ENCODE measurements at places on chromosomes 12 and 14. TPM values are rescaled to one million over a fixed set of nuclear protein-coding genes. Genes with fewer than 3 reads are reported as not detected.

DNA sequence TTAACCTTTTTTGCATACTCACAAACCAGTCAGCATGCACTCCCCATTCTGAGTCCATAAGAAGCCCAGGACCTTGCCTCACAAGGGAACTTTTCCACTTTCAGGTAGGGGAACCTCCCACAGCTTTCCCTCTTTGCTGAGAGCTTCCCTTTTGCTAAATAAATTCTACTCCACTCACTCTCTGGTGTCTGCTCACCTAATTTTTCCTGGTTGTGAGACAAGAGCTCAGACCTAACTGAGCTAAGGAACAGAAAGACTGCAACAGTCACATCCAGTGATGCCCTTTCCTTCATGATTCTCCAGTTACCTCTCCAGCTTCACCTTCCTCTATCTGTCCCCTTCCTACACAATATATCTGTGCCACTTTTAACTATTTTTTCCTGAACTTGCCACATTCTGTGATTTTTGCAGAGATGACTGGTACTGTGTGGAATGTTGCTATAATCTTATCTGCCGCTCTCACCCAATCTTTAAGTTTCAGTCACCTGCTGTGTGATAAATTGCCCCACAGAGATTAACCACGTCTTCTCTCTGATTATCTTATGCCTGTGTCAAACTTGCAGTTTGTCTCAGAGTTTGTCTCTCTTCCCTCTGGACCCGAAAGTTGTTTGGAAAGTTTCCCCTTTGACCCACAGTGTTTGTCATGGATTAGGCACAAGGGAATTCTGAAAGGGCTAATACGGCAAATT lies 737.1 kb upstream of the FLRT2 start:
- no peak for DNase-seq

DNA sequence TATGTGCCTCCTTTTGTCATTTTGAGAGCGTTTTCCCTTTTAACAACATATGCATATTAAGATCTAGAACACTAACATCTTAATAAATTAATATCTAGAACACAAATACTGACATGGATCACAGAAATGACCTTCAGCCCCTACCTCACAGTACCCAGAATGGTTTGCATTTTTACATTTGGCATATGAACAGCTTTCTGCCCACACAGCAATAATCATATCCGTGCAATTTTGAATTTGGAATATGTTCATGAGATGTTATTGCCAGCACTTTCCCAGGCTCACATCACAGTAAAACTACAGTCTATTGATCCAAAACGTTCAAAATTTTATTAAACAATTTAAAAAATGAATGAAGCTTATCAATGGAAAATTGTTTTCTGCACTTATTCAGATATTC lies 114.6 kb downstream of the SLC25A21 start:
- no peak for DNase-seq

- no peak for DNase-seq
Measured at GRCh38 chr14:69845787-69846186, 33.4 kb upstream of the SMOC1 start.

- DNase-seq = no peak
Measured at GRCh38 chr14:53022593-53022992, 71.7 kb upstream of the FERMT2 start.

DNA sequence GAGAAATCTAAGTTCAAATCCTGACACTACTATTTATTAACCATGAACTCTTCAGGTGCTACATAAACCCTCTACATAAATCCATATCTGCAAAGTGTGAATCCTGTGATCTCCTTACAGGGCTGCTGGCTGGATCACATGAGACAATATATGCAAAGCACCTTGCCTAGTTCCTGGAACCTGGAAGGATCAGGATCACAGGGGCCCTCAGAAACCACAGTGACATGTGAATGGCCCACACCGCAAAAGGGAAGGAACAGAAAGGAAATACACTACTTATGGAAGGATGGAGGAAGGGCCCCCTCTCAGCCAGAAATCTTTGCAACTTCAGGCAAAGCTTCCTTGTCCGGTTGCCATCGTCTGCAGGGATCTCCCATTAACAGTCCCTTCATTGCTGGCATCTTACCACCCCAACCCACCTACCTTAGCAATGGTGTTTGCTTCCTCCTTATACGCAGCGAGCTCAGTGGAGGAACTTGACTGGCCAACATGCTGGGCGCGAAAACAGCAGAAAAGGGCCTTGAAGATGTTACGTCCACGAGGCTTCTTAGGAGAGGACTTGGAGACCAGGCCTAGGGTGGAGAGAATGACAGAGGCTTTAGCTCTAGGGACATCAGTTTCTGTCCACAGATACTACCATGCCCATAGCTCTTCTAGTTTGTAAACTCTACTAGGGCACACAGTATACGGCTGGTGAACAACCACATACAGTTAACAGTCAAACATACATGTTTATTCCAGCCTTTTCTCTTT lies 10.7 kb upstream of the AVIL start:
- DNase-seq = no peak

DNA sequence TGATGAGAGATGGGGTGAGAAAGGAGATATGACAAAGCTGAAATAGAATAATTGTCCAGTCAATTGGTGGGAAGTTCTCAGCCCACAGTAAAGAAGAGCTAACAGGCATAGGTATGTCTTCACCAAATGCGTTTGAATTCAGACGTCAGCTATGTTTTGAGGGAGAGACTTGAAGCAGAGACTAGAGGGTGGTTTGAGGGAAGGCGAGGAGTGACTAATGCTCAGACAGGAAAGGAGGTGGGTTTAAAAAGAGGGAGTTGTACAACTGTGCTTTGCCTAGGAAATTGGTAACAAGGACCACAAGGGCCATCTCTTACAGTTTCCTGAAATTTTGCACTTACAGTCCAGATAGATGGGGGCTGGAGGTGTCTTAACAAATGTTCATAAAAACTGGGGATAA lies 6.4 kb downstream of the JKAMP start:
- DNase-seq = no peak

DNA sequence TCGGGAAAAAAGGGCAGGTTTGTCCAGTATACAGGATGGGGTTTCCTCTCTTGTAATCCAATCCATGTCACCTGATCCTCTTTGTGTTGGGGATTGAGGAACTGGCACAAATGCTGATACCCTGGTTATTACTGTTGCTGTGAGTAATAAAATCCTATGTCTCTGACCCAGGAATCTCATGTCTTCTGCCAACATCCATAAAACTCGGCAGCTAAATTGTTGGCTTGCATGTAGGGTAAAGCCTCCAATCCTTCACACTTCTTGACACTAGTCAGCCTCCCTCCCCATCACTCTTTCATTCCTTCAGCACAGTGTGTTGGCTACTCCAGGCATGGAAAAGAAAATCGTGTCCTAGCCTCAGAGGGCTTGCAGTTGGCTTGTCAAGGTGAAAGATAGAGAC lies 9.2 kb upstream of the NOS1 start:
- no peak for DNase-seq

The TSPAN19 gene
- total RNA-seq = not detected

The MGP gene
- total RNA-seq = 3,618 TPM

All from ascending aorta (tissue), 2 donors.